CMK (cell line): ENCODE measurements at places on chromosomes 7 and 10.

- DNase-seq = no peak
These were observed 124.9 kb upstream of the HDAC9 start for GRCh38 chr7:18370633-18371032.

GRCh38 chr7:55084307-55084706 is 65.5 kb downstream of the EGFR start:
- no peak for DNase-seq

GRCh38 chr10:66021423-66021822 is 904.4 kb upstream of the LRRTM3 start:
- DNase-seq = no peak

- no peak for DNase-seq
These were observed 3.0 kb downstream of the KMT2E start for GRCh38 chr7:105016709-105017656.

- no peak for DNase-seq
These were observed 267.8 kb downstream of the PARD3 start for GRCh38 chr10:34547291-34547690.

GRCh38 chr10:3148041-3148440 is 24.5 kb downstream of the PITRM1 start:
- no peak for DNase-seq

DNA sequence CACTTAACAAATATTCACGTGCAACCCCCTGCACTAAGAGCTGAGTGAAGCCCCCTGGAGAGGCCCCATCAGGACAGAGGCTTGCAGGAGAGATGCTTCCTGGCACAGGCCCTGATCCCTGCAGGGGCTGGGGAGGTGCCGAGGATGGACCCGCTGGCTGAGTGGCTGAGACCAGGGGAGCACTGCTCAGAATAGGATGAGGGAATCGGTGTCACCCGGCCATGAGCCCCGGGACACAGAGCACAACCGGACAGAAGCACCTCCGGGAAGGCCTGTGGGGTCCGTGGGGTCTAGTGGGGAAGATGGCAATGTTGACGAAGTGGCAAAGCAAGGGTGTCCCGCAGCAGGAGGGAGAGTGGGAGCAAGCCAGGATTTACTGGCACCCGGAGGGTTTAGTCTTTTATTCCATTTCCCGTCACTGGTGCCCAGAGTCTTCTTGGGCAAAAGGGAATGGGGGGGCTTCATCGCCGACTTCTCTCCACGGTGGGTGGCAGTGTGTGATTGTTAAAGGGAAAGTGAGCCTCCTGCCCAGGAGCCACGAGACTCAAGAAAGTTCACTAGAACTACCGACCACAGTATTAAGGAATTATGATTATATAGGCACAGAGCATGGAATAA is 140.7 kb downstream of the ADARB2 start:
- no peak for DNase-seq

DNA sequence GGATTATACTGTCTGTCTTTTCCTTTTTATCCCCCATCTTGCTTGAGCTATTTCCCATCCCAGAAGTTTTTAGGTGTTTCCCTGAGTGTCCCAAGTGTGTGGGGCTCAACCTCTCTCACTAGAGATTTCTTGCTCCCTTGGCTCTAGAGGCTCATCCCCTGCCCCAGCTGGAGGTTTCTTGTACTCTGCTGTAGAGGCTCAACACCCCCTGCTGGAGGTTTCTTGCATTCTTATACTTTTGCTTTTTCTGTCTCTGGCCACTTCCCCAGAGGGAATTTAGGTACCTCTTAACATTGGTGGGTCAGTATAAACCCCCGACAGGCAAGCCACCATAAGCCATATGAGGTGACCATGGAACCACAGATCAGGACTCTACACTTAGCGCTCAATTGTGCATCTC is 114.2 kb upstream of the FAM3C start:
- no peak for DNase-seq

GRCh38 chr7:46811529-46811928 is 770.4 kb downstream of the TNS3 start:
- no peak for DNase-seq

DNA sequence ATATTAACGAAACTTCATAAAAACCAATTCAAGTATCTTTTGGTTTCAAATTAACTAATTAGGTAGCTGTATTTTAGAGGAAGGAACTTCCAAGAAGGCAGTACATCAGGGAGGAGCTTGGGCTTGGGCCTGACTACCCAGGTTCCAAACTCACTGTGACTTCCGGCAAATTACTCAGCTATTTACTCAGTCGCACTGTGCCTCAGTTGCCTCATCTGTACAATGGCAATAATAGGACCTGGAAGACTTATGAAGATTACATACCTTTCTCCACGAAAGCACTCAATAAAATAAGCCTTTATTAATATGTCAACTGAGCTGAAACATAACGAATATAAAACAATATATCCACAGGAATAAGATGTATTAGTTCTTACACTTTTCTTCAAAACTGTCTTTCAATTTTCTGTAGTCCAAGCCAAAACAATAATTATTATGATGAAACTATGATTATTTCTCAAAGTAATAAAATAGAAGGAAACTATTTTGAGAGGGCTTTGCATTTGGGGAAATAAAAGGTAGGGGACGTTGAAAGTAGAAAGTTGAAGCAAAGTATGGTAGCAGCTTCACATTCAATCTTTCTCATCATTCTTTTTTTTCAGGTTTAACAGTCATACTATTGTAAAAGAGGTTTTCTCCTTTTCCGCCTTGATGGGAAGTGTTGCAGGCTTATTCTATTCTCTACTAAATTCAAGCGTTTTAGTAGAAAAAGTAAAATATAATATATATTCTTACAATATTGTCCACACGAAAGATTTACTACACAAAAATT is 10.5 kb upstream of the EBLN1 start:
- no peak for DNase-seq

GRCh38 chr10:110788620-110789385 is 82.9 kb upstream of the PDCD4 start:
- no peak for DNase-seq

DNA sequence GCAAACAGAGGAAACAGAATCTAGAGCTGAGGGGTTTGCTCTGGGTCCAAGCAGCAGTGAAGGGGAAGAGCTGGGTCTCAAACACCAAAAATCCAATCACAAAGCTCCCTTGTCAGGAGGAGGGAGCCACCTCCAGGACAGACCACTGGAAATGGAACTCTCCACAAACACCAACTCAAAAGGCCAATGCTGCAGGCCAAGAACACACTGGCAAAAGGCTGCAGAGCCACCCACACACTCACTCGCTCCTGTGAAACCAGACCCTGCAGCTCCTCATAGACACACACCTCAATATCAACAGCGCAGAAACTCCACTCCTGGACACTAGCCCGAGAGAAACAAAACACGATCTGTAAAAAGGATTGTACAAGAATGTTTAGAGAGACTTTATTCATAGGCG is 213.5 kb downstream of the PTPRN2 start:
- DNase-seq = no peak

- DNase-seq = no peak
These were observed 207.9 kb downstream of the CACNA2D1 start for GRCh38 chr7:82235713-82236112.
